ENCODE measurements at places on chromosomes 6 and 20. TPM values are rescaled to one million over a fixed set of nuclear protein-coding genes. Genes with fewer than 3 reads are reported as not detected.
A peak's percentile ranks its signal among the peaks of the same experiment; 100 is the strongest.

PLAGL2 gene
- total RNA-seq = 4.6 TPM

CARMIL1 gene
- 12.4 TPM for total RNA-seq

GRCh38 chr6:19994909-19995308, 157.7 kb downstream of the ID4 start:
- no peak for DNase-seq

TMEM151B gene
- 1.3 TPM for total RNA-seq

GRCh38 chr6:4901386-4902061, 102.3 kb downstream of the RPP40 start:
- DNase-seq = no peak

FAM217A gene
- total RNA-seq = not detected

BMP7 gene
- 7.8 TPM for total RNA-seq

DNA sequence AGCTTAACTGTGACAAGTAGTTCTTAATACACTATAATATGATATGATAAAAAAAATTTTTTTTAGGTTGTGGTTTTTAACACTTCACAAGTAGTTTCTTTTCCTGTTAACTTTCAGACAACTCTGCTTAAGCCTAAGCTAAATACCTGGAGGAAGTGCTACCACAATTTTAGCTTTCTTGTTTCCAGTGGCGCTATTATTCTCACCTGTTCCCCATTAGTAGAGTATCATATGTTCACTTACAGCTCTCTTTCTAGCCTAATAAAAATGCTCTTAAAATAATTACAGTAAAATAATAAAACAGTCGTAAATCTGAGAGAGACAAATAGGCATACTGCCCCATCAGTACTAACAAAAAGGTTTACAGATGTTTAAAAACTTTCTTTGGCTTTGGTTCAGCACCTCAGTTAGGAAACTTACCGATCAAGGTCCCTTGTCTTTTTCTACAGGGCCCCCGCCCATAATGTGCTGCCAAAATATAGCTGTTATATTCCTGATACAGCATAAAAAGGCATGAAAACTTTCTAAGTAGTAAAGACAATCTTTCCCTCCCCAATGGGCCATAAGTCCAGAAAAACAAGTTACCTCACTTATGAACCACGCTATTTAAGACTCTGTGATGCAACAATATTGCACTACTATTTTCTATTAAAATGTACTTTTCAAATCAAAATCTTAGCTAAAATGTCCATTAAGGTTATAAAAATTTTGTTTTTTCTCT, 57.9 kb downstream of the SESN1 start:
- DNase-seq = no peak

GRCh38 chr20:25076731-25077609, 5.0 kb downstream of the VSX1 start:
- DNase-seq = peak; percentile 81

DNA sequence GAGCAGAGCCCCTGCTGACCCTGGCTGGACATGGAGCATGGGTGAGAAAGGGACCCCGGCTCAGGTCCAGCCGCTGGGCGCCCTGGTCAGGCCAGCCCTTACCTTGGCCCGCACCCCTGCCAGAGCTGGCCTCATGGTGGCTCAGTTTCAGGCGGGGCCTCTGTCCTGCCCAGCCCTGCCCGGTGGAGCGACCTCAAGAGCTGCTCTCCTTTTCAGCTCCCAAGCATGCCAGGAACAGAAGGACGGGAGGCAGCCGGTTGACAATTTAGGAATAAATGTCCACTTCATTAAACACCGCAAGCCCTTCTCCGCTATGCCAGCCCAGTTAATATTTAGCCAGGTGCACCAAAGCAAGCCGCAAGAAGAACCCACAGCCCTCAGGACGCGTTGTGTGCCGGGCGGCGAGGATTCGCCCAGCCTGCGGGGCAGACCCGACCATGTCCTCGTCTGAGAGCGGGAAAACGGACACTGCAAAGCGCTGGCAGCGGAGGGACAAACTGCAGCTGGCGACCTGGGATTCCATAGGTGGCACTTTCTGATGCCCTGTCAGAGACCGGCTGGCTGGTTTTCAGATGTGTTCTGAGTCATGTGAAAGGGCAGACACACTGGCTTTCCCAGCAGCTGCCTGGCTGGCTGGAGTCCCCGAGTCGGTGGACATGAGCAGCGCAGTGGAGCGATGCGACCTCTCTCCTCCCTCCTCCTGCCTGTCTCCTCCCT, 221.9 kb downstream of the TTLL2 start:
- no peak for DNase-seq

DNA sequence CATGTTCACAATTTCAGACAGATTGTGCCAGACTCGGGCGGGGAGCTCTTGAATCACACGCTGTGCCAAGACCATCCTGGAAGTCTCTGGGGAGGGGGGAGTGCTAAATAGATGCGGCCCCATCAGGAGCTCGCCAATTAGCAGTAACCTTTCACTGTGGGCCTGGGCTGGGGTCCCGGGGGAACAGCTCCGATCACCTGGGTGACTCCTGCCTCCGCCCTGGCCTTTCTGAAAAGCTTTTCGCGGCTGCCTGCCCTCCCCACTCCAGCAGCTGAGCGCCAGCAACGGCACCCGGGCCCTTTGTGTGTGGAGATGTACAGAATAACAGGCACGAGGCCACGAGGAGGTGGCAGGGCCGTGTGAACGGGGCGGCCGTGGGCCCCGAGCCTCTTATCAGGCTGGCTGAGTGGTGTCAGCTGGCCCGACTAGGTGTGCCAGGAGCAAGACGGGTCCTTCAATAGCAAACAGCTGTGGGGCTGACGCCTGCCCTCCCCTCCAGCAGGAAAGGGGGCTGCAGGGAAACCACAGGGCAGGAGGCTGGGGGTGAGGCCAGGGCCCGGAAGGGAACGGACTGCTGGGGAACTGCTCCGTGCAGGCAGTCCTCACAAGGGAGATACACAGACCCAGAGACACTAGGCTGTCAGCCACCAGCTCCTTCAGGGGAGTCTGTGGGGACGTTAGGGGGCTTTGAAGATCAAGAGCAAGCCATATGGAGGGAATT, 56.8 kb downstream of the NOL4L start:
- DNase-seq = no peak

DNA sequence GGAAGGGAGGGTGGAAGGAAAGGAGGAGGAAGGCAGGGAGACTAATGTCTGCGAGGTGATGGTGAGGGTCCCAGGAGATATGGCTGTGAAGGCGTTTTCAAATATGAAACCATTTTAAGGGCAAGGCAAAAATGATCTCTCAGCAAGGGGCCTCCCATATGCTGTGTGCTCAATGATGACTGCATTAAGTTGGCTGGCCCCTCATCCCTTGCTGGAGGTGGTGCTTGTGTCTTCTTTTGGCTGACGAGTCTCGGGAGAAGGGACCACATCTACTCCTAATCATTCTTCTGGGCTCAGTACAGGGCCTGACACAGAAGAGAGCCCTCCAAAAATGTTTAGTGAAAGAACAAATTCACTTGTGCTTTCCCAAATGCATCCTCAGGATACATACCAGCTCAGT, 23.0 kb upstream of the MRPS18A start:
- no peak for DNase-seq

HLA-DOA gene
- not detected for total RNA-seq

All from A172 (cell line).